ENCODE measurements at places on chromosomes 6 and 20.

DNA sequence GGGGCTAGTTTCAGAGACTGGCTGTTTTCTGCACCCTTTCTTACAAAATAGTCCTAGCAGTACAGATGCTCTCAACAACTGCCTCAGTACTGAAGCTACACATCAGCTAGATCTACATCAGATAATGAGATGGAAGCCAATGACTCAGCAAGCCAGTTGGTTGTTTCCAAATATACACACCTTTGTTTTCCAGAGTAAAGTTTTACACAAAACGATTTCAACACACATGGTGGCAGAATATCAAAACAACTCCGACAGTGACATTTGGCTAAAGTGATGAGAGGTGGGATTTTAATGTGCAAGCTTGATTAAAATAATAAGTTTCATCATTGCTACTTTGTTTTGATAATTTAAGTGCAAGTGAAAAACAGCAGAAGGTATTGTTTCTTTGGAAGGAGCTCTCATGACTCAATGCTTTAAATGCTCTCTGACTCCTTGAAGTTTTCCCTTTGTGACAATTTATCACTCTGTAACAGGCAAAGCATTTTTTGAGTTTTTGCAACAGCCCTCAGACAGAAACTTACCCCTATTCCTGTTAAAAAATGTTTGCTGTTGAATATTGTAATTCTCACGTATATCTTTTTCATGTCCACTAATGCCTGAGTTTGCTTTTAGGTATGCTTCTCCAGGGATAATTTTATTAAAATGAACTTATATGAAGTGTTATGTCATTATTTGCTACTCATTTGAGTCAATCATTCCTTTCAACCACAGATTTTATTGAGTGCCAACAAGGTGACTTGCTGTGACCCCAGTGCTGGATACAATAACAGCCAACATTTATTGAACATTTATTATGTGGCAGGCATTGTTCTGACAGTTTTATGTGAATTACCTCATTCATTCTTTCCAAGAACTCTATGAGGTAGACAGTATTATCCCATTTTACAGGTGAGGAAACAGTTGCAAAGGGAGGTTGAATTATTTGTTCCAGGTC lies 882.0 kb downstream of the TFAP2A start:
- no peak for ATAC-seq

- ATAC-seq: no peak
Measured at GRCh38 chr20:32971703-32972161, 32.5 kb downstream of the SUN5 start.

DNA sequence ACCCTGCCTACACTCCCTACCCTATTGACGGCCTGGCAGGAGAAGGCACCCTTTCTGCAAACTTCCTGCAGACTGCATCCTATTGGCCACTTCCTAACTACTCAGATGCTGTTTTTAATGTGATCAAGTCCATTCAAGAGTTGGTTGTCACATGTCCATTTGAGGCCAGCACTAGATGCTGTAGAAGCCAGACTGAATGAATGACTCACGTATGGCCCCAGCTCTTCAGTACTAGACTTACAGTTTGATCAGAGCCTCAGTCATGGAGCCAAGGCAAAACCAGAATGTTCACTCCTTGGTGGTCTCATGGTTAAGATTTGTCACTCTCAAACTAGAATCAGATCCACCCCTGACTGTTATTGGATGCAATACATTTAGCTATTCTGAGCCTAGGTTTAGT lies 101.7 kb downstream of the OPRM1 start:
- ATAC-seq: no peak

DNA sequence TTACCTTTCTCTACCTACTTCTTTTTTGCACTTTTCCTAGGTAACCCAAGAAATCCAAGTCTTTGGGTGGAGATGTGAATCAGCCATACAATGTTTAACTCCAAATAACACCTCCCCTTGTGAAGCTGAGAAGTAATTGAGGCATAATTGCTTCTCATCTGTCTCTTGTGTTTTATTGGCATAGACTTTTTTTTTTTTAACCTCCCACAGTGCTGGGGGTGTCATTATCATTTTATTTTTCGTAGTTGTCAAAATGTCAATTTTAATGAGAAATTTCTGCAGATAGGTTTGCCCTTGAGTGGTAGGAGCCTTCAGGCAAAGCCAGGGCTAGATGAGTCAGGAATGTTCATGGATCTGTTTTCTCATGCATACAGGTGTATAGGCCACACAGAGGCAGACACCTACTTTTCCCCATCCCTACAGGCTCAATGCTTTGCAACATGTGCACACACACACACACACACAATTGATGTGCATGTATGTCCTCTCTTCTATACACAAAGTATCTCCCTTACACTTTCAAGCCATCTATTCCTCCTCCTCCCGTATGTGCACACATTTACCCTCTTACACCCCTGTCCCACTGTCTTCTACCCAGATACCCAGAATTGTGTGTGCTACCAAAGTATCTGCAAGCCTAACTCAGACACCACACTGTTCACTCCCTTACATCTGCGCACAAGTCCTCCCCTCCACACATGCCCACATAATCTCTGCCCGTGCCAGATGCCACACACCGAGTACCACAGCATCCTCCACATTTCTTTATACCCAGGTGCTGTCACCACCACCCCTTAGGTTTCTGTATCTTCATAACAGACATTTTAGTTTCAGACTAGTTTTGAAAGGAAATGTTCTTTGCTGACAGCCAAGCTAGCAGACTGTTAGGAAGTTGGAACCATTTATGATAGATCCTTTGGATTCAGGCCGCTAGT lies 22.0 kb downstream of the RALY start:
- ATAC-seq: no peak

GRCh38 chr20:6837730-6838129 lies 70.2 kb downstream of the BMP2 start:
- no peak for ATAC-seq
